ENCODE measurements at places on chromosomes 3 and 15.

GRCh38 chr3:10106919-10107318, 1.1 kb downstream of the FANCD2OS start:
- no peak for DNase-seq

DNA sequence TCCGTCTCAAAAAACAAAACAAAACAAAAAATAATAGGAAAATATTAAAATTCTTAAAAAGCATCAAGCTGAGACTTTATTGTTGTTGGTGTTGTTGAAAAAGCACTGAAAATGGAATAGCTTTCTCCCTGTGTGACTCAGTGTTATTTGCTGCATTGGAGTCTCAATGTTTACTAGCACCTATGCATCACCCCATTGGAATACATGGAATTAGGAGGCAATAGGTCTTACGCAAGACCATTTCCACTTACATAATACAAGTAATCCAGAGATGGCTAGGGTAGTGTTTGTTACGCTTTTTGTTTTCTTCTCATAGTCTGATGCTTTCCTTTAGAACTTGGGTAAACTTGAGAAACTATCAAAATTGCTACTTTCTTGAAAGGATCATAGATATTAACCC, 15.2 kb downstream of the GXYLT2 start:
- DNase-seq, result no peak

DNA sequence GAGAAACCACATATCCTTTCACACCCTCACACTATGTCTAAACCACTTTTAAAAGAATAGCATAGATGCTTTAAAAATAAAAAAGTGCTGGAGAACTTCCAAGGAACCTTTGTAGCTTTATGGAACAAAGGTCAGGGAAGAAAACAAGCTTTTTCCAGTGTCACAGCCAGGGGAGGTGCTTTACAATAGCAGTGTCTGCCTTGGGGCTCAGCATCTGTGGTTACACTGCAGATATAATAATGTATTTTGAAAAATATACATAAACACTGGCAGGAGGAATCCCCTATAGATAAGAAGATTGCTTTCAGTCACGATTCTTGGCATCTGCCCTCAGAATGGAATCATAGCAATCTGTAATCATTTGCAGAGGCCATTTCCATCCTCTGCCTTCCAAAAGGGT, 362.4 kb upstream of the LRRC3B start:
- no peak for DNase-seq

DNA sequence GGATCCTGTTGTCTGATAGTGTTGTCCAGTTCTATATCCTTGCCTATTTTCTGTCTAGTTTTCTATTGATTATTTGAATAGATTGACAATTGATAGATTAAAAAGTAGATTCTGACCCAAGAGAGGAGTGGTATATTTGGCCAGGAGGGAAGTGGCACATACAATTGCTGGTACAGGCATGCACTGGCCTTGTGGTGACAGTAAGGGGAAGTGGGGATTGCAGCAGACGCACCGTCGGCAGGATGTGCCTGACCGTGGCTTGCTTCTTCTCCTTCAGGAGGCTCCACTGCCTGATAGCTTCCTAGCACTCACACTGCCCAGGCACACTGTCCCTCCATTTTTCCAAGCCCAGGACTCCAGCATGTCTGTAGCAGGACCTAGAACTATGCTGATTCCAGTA, 10.5 kb downstream of the GABRG3 start:
- DNase-seq, result no peak

DNA sequence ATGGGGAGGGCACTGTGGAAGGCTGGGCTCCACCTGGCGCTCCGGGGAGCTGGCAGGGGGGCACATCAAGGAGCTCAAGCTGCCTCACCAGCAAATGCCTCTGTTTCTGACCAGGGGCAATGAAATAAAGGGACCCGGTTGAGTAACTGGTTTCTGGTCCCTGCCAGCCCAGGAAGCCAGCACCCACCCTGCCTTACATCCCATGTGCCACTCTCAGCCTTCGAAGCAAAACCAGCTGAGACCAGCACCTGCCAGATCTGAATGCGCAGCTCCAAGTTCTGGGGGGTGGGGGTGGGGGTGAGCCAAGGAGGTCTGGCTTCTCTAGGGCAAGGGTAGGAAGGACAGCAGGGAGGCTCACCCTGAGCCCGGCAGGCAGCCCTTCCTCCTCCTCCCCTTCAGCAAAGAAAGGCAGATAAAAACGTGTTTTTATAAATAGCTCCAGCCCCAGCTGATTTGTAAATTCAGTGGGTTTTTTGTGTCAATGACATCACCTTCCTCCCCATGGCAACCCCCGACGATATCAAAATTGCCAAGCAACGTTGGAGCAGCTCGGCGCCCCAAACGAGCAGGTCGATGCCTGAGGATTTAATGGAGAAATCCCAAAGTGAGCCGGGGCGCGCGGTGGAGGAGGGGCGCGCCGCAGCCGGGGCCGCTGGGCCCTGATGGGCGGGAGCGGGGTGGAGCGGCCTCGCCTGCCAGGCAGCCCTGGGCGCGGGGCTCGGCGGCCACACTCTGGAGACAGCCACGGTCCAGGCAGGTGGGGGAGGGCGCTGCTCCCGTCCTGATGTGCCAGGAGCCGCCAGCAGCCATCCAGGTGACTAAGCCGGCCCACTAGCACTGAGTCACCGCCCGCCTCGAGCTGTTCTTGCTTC, at the start of gene PAK6:
Gene PAK6 (plus strand): TSS at position 532 of the 872 bp plus-strand sequence. CDS start 25,723 bp downstream, outside the sequence.
- peak; percentile 61 for DNase-seq

DNA sequence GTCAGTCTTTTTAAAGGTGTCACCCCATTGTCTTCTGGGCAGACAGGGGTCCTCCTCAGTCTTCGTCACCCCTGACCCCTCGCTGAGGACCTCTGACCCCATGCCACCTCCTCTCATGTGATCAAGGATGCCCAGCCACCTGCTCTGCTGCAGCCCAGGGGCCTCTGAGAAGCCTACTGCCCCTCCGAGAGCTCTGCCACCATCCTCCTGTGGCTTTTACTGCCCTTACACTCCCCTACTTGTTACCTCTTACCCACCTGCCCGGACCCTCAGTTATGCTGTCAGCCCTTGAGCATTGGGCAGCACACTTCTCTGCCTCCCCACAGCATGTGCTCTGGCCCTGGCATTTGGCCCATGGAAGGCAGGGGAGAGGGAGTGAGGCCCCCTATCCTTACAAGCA, 123.2 kb downstream of the LRRK1 start:
- DNase-seq, result no peak

DNA sequence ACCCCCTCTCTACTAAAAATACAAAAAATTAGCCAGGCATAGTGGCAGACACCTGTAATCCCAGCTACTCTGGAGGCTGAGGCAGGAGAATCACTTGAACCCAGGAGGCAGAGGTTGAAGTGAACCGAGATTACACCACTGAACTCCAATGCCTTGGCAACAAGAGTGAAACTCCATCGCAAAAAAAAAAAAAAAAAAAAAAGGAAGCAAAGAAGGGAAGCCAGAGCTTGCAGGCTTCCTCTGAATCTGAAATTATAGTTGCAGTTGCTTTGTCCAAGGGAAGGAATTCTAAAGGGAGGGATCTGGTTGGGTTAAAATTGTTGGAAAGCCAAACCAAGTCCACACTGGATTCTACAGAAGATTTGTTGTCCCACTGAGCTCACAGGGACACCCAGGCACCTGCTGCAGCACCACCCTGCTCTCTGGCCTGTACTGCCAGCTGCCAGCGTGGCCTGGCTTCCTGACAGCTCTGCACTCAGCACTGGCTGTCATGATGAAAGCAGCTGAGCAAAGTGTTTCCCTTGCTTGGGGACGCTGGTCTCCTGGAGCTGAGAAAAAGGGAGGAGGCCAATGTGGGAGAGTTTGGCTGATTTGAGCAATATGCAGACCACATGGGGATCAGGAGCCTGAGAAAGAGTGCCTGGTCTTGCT, 88.8 kb upstream of the HES1 start:
- DNase-seq, result no peak

DNA sequence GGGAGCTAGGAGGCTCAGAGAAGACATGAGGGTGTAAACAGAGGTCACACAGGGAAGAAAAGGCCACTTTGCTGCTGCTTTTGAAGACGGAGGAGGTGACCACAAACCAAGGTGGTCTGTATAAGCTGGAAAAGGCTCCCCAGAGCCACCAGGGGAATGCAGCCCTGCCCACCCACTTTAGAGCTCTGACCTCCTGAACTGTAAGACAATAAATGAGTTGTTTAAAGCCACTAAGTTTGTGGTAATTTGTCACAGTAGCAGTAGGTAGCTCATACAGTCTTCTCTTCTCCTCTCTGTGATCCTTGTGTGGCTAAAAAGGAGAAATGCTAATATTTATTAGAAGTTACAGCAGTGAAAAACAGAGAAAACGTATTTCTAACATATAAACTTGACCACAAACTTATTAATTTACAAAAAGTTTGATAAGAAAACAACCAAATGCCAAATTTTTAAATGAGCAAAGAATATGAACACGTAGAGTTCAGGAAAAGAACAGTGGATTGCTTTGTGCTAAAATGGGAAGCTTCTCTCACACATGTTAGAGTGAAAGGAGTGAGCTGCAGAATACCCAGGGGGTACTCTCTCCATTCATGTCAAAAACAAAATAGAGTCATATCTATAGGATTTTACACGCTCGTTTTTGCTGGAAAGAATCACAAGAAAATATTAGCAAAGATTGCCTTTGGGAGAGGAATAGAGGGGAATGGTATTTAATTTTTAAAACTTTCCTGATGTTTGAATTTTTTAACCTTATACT, 71.0 kb downstream of the NOX5 start:
- DNase-seq, result no peak

DNA sequence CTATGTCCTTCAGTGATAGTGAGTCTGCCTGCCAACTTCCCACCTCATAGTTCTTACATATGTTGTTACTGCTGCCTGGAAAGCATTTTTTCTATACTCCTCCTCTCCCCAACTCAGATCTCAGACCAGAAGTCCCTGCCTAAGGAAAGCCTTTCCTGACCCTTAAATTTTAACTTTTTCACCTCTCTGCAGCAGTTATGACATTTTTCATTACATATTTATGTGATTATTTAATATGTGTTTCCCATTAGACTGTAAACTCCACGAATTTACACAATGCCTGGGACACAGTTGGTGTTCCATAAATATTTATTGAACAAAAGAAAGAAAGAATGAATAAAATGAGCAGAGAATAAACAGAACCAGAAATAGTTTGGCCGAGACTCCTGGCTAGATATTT, 125.5 kb downstream of the MITF start:
- DNase-seq, result no peak

GRCh38 chr15:61474796-61475195, 245.7 kb upstream of the RORA start:
- no peak for DNase-seq

DNA sequence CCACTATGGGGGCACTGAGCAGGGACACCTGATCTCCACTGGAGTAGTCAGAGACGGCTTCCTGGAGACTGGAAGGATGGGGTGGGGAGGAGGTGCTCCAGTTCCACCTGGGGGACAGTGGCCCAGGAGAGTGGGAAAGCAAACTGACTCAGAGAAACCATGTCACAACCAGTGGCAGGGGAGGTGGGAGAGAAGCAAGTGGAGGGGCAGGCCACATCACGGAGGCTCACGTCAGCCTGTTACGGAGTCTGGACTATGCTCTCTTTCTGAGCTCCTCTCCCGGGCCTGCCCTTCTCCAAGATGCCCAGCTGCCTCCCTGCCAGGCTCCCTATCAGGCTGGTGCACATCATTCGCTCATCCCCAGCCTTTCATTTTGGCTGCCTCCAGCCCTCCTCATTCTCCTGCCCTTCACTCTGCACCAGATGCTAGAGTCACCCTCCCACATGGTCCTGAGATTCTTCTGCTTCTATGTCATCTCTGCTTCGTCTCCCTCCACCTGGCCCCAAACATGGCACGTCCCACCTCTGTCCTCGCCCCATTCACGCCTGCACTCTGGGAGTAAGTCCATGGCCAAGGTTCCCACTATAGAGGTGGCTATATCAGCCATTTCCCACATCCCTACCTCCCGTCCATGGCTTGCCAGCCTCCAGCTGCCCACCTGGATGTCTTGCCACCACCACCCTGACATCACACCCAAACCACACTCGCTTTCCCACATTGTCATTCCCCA, 100.3 kb downstream of the ADCY5 start:
- no peak for DNase-seq

DNA sequence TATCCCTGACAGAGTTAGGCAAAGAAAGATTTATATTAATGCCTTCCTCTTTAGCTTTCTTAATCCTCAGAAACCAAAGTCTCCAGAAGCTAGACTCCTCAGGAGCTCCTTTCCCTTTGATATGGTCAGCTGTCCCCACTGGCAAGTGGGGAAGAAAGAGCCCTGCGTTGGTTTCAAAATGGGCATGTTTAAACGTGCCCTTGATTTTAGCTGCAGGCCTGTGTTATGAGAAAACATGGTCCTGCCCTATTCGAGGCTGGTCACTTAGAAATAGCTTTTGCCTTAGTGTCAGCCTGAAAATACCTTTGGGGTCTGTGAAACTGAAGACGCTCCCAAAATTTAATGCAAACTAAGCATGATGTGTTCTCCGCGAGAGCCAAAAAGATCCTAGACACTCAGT, 135.5 kb upstream of the RARB start:
- no peak for DNase-seq

- no peak for DNase-seq
Measured at GRCh38 chr3:98048586-98048985, 13.5 kb upstream of the GABRR3 start.

DNA sequence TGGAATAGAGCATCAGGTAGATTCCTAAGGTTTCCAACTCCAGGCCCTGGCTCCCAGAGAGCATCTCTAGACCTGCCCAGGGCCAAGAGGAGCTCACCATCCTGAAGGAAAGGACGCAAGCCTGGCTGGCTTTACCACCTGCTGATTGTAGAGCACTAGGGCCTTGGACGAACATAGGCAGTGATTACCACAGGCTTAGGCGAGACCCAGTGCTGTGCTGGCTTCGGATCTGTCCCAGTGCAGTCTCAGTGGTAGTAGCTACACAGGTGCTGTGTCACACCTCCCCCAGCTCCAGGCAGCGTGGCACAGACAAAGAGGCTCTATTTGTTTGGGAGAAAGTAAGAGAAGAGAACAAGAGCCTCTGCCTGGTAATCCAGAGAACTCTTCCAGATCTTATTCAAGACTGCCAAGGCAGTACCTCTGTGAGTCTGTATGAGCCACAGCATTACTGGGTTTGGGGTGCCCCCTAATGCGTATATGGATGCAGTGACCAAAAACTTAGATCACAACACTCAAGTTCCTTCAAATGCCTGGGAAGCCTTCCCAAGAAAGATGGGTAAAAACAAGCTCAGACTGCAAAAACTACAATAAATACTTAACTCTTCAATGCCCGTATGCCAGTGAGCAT, 25.4 kb downstream of the ISG20 start:
- no peak for DNase-seq

- no peak for DNase-seq
Measured at GRCh38 chr3:134371542-134372324, 2.5 kb downstream of the AMOTL2 start.

DNA sequence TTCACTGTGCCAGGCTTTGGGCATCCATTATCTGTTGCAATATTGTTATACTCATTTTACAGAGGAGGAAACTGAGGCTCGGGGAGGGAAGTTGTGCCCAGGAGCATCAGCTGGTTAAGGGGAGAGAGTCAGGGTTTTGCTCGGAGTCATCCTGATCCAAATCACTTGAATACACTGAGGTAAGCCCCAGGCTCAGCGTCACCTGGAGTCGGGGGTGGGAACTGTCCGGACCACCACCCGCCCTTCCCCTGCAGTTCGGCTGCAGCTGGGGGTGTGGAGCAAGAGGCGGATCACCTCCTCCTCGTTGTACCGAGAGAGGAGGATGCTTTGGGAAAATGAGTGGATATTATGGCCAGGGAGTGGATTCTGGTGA, 646 bp downstream of the HRH1 start:
- no peak for DNase-seq

All from progenitor cell of endocrine pancreas (in vitro differentiated cells).